ENCODE measurements at places on chromosomes 13 and 19. TPM values are rescaled to one million over a fixed set of nuclear protein-coding genes. Genes with fewer than 3 reads are reported as not detected.

The TBC1D17 gene
- 18.8 TPM for total RNA-seq

The FFAR1 gene
- not detected for total RNA-seq

The RNF225 gene
- total RNA-seq, result 0.43 TPM

The PCSK4 gene
- total RNA-seq, result 3.5 TPM

The SIGLECL1 gene
- total RNA-seq, result not detected

The CEACAM16 gene
- total RNA-seq, result not detected

The CCL25 gene
- total RNA-seq, result not detected

The CYP4F8 gene
- total RNA-seq, result not detected

The CERS4 gene
- total RNA-seq, result 8.5 TPM

The IGFL3 gene
- total RNA-seq, result not detected

The SIGLEC5 gene
- not detected for total RNA-seq

The HSPB6 gene
- total RNA-seq, result 11.6 TPM

The OR10H1 gene
- not detected for total RNA-seq

The RAB3A gene
- total RNA-seq, result 2.0 TPM

The NLRP7 gene
- total RNA-seq, result not detected

The ZNF14 gene
- total RNA-seq, result 3.5 TPM

The DACT3 gene
- total RNA-seq, result 4.2 TPM

Data from placental pericyte (primary cell).